ENCODE measurements at places on chromosomes 2 and 18. TPM values are rescaled to one million over a fixed set of nuclear protein-coding genes. Genes with fewer than 3 reads are reported as not detected.

The KIF5C gene
- 6.2 TPM for total RNA-seq

The HOXD3 gene
- total RNA-seq = 8.6 TPM

The DSEL gene
- total RNA-seq = 19.1 TPM

The B3GNT7 gene
- 0.64 TPM for total RNA-seq

The LYG2 gene
- total RNA-seq = not detected

The NEU4 gene
- not detected for total RNA-seq

DNA sequence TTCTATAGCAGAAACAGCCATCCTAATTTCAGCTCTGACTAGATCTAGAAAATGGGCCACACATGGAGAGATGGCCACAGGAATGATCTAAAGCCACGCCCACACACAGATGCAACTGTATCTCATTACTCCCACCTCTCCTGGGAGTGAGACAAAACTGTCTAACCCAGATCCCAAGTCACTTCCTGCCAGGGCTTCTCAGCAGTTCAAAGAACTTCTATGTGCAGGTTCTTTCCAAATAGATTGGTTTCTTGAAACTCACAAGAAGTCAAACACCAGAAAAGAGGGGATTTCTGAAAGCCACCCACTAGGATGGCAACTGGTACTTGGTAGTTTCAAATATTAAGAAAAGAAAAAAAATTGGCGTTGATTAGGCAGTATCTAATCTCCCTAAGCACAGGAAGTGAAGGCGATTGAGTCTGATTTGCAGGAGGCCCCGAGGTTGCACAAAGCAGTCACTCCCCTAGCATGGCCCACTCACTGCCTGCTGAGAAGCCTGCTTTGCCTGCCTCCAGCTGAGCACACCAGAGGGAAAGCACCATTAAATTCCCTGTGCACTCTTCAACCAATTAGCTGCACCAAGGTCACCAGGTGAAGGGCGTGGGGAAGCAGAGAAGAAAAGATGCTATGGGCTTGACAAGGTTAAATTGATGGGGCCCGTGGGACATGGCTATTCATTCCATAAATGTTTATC lies 51.1 kb downstream of the PAPOLG start:
- peak; percentile 42 for DNase-seq

GRCh38 chr18:25739376-25739775 lies 351.0 kb downstream of the SS18 start:
- DNase-seq = no peak

- no peak for DNase-seq
These were observed 2.5 kb upstream of the MREG start for GRCh38 chr2:216015722-216016464.

GRCh38 chr2:207819021-207819797 lies 49.5 kb upstream of the FZD5 start:
- no peak for DNase-seq

- DNase-seq = no peak
These were observed 18.3 kb downstream of the PSME4 start for GRCh38 chr2:53952519-53952918.

- no peak for DNase-seq
These were observed 98.7 kb downstream of the CLIP4 start for GRCh38 chr2:29213888-29214291.

DNA sequence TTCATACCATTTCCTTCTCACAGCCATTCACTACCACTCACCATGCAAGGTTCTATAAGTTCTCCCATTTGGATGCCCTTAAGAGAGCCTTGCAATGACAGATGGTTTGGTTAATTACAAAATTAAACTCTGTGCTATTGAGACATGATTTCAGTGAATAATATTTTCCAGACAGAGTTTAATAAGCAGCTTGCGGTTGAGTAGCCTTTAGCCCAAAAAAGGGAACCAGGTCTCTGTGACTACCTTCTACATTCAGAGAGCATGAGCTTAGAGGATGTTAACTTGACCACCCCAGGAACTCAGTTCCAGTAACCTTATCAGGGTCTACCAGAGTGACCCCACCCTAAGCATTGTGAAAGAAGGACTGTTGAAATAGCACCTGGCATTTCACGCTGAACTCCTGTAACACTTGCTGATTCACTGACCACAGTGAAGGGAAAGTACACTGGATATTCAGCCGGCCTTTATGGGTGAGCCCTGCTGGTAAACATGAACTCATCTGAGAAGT lies 1173.1 kb upstream of the ZEB2 start:
- DNase-seq = no peak

DNA sequence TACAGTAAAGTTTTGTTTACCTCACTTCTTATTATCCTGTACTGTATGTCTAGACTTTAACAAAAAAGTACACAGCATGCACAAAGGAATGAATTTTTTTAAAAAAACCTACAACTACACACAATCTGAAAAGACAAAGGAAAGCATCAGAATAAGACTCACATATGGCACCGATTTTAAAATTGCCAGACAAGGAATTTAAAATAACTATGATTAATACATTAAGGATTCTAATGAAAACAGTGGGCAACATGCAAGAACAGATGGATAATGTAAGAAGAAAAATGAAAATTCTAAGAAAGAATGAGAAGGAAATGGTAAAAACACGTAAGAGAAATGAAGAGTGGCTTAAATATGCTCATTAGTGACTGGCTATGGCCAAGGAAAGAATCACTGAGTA lies 638.2 kb downstream of the FBXO15 start:
- DNase-seq = no peak

- DNase-seq = no peak
These were observed 14.3 kb downstream of the PRKRA start for GRCh38 chr2:178436662-178437061.

DNA sequence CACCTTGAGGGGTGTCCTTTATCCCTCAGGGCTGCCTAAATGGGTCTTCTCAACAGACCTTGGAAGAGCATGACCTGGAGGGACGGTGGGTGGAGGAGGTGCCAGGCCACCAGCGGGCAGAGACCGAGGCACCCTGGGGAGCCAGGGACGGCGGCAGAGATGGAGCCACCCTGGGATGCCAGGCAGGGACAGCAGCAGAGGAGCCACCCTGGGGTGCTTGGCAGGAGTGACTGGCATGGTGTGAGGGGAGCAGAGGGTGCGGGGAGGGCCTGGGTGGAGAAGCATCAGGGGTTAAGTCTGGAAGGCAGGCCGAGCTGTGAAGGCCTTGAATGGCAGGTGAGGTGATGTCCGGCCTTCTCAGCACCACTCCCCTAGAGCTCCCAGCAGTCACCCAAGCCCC lies 56.1 kb downstream of the CIB4 start:
- DNase-seq = peak; percentile 37

- DNase-seq = no peak
These were observed 33.9 kb upstream of the GORASP2 start for GRCh38 chr2:170895023-170895757.

DNA sequence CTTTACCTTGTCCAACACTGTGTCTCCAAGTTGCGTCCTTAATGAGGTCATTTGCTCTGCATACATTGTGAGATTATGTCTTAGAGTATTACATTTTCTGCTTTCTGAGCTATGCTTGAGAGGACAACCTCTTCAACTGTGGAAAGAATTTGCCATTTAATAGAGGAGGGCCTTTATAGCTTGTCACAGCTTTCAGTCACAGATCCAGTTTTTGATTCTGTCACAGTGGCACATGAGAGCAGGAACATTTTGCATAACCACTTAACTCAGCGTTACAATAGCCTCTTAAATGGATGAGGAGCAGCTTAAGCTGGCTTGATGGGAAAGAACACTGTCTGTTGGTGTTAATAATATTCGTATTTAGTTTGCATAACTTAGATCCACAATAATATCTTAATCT lies 63.0 kb downstream of the RHBDD1 start:
- DNase-seq = no peak

DNA sequence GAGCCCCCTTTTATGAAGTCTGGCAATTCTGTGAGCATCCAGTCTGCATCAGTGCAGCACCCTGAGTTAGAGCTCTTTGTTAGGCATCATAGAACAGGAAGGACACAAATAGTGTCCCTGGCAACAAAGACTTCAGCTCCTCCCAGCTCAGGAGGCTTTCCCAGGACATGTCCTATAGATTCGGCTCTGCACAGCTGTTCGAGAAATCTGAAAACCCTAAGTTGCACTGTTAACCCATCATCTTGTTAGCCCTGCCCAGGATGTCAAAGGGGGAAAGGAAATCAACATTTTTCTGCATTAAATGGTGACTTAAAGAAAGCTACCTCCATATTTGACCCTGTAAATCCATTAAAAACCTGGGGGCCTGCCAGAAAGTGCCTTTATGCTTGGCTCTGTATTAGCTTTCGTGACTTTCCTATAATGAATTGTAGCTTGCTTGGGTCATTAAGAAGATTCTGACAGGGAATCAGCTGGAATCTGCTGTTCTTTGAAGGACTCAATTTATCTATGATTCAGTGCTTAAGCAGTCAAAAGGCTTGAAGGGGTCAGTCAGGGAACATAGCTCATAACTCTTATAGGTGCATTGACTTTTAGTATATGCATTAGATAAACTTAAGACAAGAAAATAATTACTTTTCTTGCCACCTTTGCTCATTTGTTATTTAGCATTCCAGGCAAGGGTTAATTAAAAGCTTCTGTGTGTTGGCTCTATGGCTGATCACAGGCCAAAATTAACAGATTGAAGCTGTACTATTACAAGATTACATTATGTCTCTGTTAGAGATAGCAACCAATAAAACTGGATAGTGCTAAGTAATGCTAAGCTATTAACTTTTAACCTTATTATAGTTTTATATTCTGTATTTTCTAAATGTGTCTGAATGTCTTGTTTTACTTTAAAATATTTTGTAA lies 20.6 kb downstream of the ERMN start:
- DNase-seq = no peak

GRCh38 chr2:81942876-81943275 lies 1638.3 kb upstream of the LRRTM1 start:
- no peak for DNase-seq

- no peak for DNase-seq
These were observed 1.8 kb downstream of the REL start for GRCh38 chr2:60882971-60883753.

DNA sequence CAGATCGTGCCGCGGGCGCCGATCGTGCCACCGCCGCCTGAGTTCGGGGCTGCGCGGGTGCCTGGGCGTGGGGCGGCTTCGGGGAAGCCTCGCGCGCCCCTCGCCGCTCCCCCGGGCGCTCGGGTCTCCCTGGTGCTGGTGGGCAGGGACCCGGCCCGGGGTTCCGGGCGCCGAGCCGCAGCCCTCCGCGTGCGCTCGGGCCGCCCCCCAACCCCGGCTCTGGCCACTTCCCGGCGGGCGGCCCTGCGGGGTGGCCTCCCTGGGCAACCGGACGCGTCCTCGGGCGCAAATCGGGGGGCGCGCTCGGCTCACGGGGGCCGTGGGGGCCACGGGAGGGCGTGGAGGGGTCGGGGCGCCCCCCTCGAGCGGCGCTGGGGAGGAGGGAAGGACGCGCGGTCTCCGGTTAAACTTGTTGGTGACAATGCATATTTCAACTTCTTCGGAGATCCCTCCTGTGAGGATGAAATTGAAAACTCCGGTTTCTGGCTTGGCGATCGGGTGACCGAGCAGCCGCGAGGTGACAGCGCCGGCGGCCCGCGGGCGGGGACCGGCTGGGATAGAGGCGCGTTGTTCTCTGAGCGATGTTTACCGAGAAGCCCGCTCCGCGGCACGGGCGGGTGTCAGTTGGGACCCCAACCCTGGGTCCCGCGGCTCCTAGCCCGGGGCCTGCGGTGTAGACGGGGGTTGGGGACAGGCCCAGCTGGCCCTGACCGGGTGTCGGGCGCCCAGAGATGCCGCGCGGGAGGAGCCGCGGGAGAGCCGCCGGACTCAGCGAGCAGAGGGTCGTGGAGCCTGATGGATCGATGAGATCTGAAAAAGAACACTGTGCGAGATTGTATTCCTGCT lies 676 bp downstream of the SH3BP4 start:
- no peak for DNase-seq

Data from ascending aorta (tissue), 2 donors.